Frontal cortex (tissue), 4 donors: ENCODE measurements at places on chromosomes 6 and 20. TPM values are rescaled to one million over a fixed set of nuclear protein-coding genes. Genes with fewer than 3 reads are reported as not detected.

SEMG1 gene
- not detected for total RNA-seq

BMP7 gene
- total RNA-seq: 9.4 TPM

ARHGAP40 gene
- total RNA-seq: 0.41 TPM

FOXQ1 gene
- total RNA-seq: 1.2 TPM

BTN3A1 gene
- 19.6 TPM for total RNA-seq

SOX18 gene
- total RNA-seq: 0.41 TPM

UST gene
- total RNA-seq: 39.5 TPM

LY6G6F gene
- not detected for total RNA-seq

TBC1D32 gene
- total RNA-seq: 40.8 TPM

ADGB gene
- under 0.01 TPM for total RNA-seq

SNX21 gene
- 15.5 TPM for total RNA-seq

TRAPPC3L gene
- total RNA-seq: under 0.01 TPM

SLC4A11 gene
- total RNA-seq: under 0.01 TPM

SIRPG gene
- total RNA-seq: not detected

NKAPL gene
- 3.7 TPM for total RNA-seq

PDRG1 gene
- 6.9 TPM for total RNA-seq

MCM8 gene
- total RNA-seq: 4.5 TPM

DEF6 gene
- total RNA-seq: 2.4 TPM
